Stimulated activated naive CD8-positive, alpha-beta T cell treated with anti-CD3 and anti-CD28 coated beads, Interleukin-15, amount 100 ng/mL, for 72 hours (primary cell): ENCODE measurements at places on chromosomes 3 and 15.

GRCh38 chr3:194296454-194297263, 54.5 kb downstream of the CPN2 start:
- no peak for DNase-seq

DNA sequence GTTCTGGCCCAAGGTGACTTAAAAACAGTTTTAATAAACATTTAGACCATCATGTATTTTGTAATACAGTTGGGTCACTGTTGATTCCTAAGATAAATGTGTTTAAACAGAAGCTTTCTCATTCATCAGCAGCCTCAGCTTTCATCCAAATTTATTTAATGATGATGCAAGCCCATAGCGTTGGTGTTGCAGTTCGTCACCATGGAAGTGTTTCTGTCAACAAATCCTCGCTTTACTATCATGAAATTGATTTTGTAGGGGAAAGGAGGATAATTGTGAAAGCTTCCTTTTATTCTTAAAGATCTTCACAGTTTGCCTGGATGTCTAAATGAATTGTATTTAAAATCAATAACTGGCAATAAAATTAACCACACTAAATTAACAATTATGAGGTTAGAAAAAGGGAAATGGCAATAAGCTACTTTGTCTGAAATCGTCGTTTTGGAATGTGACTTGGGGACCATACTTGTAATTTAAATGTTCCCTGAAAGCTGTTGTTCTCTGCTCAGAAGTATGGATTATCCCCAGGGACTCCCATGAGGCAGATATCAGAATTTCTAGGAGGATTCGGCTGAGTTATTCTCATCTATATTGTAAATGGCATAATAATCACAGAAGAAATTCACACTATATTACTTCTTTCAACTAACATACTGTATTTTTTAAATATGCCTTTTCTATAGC, 29.0 kb downstream of the CMSS1 start:
- DNase-seq, result no peak

GRCh38 chr15:37094915-37095711, 5.2 kb downstream of the MEIS2 start:
- no peak for DNase-seq

DNA sequence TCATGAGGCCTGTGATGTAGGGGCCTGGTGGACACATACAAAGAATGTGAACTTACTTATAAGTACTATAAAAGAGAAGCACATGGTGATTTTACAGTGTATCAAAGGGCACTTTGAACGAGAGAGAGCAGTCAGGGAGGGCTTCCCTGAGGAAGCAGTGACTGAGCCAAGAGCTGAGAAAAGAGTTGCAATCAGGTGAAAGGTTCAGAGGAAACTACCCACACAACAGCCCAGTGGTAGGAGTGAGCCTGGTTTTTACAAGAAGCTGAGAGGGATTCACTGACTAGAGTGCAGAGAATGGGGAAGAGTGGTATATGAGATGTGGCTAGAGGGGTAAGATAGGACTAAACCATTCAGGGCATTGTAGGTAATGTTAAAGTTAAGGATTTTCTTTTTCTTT, 57.1 kb downstream of the CALML4 start:
- DNase-seq, result no peak

- DNase-seq, result no peak
Observed at GRCh38 chr3:49257187-49257586, 19.8 kb downstream of the C3orf62 start.

- DNase-seq, result no peak
Observed at GRCh38 chr3:55891106-55891505, 404.0 kb upstream of the WNT5A start.

DNA sequence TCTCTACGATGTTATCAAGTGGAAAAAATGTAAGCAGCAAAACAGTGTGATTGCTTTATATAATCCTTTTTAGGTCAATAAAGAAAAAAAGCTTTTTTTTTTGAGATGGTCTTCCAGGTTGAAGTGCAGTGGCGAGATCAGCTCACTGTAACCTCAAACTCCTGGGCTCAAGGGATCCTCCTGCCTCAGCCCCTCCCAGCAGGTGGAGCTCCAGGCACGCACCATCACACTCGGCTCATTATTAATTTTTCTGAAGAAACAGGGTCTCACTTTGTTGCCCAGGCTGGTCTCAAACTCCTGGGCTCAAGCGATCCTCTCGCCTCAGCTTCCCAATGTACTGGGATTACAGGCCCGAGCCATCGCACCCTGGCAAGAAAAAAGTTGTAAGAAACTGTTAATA, 17.3 kb downstream of the RNF168 start:
- DNase-seq, result no peak

GRCh38 chr3:123693584-123694190, 108.8 kb upstream of the HACD2 start:
- no peak for DNase-seq

- DNase-seq, result no peak
Observed at GRCh38 chr15:31296219-31296645, 30.4 kb upstream of the KLF13 start.

DNA sequence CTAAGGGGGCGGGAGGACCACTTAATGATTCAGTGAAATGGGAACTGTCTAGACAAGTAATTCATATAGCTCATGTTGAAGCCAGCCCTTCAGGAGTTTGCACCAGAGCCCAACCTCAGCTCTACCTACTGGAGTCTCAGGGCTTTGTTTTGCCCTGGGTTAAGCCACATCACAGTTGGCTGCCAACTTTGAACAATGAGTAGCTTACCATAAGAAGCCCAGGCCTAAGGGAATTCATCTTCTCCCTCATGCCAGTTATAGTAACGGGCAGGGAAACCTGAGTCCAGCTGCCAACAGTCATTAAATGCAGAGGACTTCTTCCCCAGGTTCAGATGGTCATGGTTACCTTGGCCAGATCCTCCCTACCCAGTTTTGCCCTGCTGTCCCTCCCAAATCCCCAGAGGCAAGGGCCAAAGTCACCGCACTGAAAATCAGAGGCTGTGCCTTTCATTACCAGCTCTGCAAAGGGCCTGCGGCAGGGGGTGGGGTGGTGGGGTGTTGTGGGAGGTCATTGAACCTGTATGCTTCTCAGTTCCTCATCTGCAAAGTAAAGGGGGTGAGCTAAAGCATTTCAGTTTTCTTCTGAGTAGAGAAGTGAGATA, 302.2 kb upstream of the NR2E3 start:
- no peak for DNase-seq

DNA sequence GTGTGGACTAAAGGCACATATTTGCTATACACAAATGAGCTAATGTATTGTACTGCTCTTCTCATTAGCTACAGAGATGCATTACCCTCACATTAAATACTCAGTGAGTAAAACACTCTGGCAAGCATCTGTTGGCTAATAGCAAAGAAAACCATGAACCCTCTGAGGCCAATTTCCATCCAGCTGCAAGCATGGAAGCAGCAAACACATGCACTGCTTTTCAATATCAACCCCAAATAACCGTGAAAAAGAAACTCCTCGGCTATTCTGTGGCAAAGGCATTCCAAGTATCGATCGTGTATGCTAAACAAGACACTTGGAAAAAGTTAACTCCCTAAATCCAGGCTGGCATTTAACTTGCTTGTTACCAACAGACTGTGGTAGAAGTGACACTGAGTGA, 67.0 kb downstream of the PEAK1 start:
- no peak for DNase-seq

GRCh38 chr3:99172736-99173657, 271.5 kb upstream of the DCBLD2 start:
- DNase-seq, result no peak

DNA sequence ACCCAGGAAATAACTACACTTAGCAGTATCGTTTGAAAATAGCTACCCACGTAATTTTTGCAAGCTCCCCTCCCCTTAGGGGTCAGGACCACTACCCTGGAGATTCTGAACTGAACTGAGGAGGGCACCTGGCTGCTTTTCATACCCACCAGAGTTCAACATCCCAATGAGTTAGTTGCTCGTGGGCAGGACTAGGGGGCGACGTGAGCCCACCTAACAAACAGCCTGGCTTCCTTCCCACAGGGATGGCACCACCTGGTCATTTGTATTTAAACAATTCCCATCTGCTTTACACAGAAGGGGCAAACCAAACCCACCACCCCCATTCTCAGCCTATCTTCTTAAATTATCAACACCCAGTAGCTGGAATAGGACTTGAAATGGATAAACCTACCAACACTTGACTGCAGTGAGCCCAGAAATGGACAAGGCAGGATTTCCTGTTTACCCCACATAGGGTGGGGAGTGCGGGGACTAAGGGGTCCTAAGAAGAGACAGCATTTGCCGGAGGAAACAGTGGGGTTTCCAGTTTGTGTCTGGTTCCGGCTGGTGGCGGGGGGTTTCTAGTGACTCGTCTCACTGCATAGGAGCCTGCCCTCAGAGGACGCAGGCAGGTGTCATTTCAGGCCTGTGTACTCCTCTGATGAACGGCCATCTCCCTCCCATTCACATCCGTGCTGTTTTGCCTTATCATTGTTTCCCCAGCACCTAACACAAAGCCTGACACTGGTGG, 11.6 kb upstream of the VGLL4 start:
- peak; percentile 41 for DNase-seq

DNA sequence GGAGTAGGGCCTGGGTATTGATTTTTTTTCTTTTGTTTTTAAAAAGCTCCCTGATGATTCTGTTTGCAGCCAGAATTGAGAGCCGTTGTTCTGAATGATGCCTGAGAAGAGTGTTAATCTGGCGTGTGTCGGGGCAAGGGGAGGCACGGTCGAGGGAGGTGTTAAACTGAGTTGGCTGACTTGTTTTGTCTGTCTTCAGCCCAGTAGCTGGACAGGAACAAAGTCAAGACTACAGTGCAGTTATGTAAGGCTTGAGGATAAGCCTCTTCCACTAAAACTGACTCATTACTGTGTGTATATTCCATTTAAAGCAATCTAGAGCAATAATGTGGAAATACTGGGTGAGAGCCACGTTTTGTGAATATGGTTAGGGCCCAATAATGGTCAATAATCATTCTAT, 119.0 kb upstream of the DLG1 start:
- DNase-seq, result no peak

DNA sequence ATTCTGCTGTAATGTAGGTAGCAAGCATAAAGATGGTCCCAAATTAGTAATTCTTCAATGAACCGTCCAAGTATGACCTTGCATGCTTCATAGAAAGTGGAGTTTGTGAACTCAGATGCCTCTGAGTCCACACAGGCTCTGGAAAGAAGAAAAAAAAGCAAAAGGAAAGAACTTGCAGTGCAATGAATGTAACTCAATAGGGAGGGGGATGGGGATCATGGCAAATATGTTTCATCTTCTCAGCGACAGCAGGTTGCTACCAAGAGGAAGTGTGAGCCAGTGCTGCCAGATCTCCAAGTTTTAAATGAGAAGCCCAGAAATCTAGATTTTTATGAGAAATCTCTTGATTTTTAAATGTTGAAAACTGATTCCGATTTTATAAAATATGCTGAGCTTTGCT, 50.3 kb downstream of the IL20RB start:
- no peak for DNase-seq

- no peak for DNase-seq
Observed at GRCh38 chr3:188571531-188572095, 417.7 kb downstream of the LPP start.

DNA sequence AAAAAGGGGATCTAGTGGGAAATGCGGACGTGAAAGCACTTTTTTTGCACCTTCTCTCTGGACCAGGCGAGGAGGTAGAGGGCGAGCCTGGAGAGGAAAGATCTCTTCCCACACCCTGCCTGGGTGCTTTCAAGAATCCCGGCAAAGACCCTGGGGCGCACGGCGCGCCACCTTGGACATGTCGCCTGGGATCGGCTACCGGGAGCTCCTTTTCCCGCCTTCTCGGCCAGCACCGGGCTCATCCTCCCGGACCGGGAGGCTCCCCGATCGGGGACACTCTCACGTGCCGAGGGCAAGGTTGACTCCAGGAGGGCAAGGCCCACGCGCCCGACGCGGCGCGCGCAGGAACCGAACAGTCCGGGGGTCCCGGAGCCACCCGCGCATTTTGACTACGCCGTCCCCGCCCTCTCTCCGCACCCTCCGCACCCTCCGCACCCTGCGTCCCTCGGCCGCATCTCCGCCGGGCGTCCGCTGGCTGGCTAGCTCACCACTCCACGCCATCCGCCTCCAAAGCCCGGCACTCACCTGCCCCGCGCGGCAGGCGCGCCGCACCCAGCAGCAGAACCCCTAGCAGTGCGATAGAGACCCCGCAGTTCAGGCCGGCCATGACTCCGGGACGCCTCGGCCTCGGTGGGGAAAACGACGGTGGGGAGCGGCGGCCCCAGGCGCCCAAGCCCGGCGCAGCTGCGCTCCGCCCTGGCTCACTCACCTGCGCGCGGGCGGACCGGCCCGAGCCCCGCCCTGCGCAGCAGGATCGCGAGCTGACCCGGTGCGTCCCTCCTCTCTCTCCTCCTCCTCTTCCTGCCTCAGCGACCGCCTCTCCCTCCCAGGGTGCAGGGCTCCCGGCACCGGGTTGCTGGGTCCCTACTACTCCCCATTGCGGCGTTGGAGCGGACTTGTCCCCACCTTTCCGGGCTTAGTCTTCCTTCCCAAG, at the start of gene CDCP1:
TSS of gene CDCP1 (minus strand) at position 698 of the 934 bp plus-strand sequence. CDS start at position 607, 91 bp downstream.
- DNase-seq, result no peak

GRCh38 chr3:187237741-187238140, 40.5 kb downstream of the RTP1 start:
- no peak for DNase-seq

DNA sequence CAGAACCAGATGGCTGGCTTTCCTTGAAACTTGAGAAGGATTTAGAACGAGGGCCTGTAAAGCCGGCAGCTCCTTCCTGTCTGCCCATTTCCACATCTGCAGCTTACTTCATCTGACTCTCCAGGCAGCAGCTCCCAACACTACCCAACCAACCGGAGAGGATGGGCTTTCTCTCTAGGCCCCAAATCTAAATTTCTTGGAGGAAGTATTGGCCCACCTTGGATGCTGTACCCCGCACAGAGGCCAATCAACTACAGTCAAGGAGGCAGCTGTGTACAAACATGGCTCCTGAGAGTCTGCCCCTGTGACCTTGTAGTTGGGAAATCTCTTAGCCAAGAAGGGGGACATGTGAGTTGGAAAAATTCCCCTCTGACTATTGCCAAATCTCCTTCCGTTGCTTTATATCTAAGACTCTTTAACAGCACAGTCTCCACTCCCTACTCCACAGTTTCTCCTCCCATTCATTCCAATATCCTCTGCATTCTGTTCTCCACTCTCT, 8.0 kb upstream of the ACAP2 start:
- no peak for DNase-seq

DNA sequence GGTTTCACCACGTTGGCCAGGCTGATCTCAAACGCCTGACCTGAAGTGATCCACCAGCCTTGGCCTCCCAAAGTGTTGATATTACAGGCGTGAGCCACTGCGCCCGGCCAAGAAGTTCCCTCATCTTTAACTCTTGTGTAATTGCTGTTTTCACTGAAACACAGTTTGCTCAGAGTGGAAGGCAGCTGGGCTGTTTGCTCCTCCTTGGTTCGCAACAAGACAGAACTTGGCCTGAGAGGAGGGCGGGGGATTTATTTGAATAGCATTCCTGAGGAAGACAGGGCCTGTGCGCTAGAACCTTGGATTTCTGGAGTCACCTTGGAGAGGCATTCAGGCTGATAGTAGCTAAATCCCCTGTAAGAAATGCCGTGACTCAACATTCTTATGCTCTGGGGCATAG, 226.7 kb upstream of the MCTP2 start:
- no peak for DNase-seq

GRCh38 chr3:173622166-173622565, 224.6 kb downstream of the NLGN1 start:
- DNase-seq, result no peak

- no peak for DNase-seq
Observed at GRCh38 chr15:59590027-59590426, 21.6 kb upstream of the GCNT3 start.
